Stimulated activated CD4-positive, alpha-beta T cell treated with anti-CD3 and anti-CD28 coated beads, Interleukin-12 subunit alpha, Interleukin-12 subunit beta, amount 100 ng/mL, for 24 hours (primary cell): ENCODE measurements at places on chromosomes 7 and 10.
A peak's percentile ranks its signal among the peaks of the same experiment; 100 is the strongest.

GRCh38 chr7:137771273-137771672 lies 75.5 kb downstream of the DGKI start:
- no peak for DNase-seq

- no peak for DNase-seq
Observed at GRCh38 chr7:111003883-111004282, 87.0 kb upstream of the LRRN3 start.

DNA sequence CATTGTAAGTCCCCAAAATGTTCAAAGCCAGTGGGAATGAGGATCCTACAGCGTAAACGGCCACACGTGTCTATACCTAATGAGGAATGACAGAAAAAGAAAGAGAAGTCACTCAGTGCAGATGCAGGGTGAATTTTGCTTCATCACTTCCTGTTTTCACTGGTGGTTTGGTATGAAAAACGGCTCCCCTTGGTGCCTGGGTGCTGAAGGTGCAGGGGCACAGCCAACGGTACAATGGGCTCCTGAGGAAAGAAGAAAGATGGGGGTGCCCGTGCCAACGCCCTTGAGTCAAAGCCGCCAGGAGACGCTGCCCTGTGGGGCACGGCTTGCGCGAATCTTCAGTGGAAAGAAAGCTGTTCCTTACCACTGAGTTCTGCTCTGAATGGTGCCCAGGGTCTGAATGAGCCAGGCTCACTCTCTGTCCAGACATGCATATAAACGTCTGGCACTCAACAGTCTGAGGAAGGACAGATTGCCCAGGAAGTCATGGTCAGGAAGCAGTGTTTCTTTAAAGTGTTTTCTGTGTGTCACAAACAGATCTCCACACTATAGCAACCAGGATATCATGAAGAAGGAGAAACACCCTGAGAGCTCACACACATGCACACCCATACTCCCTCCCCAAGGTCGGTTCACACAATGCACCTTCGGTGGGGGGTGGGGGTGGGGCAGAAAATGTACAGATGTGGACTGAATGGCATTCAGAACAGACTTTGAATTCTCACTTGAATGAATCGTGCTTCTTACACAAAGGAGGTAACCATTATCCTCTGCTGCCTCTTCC lies 105.8 kb downstream of the ELMO1 start:
- peak; percentile 53 for DNase-seq

GRCh38 chr7:44633254-44634186 lies 27.1 kb downstream of the OGDH start:
- no peak for DNase-seq

DNA sequence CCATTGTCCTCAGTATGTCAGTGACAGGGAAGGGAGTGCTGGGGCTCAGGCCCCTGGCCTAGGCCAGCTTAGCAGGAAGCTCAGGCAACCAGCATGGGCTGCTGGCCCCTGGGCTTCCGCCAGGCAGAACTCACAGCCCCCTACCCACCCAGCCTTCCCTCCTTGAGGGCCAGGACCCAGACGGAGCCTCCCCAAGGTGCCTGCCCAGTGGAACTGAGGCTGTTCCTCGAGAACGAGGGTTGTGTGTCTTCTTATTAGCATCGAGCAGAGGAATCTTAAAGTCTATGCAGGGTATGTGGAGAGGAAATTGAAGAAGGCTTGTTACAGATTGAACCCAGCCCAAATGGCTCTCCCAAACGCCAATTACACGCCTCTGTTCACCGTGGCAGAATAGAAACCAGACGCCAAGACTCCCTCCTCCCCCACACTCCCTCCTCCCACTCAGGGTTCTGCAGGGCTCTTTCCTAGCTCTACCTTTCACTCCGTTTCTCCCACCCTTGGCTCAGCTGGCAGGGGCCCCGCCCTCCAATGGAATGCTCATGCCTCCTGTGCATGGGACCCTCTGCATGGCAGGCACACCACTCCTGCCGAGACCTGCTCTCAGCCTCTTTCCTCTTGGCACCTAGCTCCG lies 134.4 kb downstream of the ZMIZ1 start:
- no peak for DNase-seq

GRCh38 chr10:122007415-122007814 lies 18.5 kb downstream of the TACC2 start:
- DNase-seq, result no peak

GRCh38 chr10:24419066-24419465 lies 210.1 kb downstream of the KIAA1217 start:
- DNase-seq, result no peak

DNA sequence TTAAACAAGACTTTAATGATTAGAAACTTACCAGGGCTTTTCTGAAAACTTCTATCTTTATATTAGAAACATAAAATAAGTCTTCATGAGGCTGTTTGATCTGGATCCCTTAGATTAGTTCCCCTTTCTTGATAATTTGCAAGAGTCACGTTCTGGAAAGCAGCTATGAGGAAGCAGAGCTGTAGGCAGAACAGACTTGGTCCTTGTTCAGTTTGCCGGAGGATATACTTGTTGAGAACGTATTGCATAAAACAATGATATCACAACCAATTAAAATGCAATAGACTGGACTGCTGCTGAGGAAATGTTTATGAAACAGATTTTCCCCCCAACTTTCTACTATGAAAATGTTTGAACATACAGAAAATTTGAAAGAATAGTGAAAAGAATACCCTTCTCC lies 2.8 kb downstream of the SAMD9L start:
- DNase-seq, result no peak

- no peak for DNase-seq
Observed at GRCh38 chr7:133275446-133276095, 22.7 kb downstream of the EXOC4 start.

- DNase-seq, result no peak
Observed at GRCh38 chr7:67619175-67619574, 622.5 kb downstream of the TYW1 start.

- DNase-seq, result no peak
Observed at GRCh38 chr7:40883826-40884225, 749.0 kb downstream of the SUGCT start.

DNA sequence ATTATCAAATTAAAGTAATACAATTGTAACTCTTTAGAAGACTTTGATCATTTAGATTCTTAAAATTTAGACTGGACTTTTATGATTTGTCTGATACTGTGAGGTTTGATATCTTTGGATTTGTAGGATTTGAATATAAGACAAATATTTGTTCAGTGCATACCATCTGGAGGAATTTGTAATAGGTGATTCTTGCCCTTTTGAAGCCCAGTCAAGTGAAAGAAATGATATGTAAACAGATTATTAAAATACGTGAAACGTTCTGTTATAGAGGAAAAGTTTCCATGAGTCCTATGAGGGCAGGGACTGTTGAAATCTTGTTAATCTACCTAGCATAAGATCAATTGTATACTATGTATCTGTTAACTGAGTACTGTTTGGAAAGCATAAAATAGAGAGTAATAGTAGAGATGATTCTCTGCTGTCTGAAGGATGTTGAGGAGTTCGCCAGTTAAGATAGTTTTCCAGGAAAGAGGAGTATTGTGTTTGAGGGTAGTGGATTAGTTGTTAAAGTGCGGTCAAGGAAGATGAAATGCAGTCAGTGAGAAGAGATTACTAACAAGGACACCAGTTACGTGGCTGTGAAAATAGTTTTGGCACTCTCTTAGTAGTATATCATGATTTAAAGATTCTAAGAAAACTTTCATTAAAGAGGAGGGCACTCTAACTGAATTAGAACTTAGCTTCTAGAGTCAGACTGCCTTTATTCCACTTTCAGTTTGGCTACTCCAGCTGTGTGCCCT lies 14.4 kb downstream of the PDCD4 start:
- DNase-seq, result no peak

GRCh38 chr10:35910234-35910633 lies 268.1 kb upstream of the FZD8 start:
- no peak for DNase-seq

DNA sequence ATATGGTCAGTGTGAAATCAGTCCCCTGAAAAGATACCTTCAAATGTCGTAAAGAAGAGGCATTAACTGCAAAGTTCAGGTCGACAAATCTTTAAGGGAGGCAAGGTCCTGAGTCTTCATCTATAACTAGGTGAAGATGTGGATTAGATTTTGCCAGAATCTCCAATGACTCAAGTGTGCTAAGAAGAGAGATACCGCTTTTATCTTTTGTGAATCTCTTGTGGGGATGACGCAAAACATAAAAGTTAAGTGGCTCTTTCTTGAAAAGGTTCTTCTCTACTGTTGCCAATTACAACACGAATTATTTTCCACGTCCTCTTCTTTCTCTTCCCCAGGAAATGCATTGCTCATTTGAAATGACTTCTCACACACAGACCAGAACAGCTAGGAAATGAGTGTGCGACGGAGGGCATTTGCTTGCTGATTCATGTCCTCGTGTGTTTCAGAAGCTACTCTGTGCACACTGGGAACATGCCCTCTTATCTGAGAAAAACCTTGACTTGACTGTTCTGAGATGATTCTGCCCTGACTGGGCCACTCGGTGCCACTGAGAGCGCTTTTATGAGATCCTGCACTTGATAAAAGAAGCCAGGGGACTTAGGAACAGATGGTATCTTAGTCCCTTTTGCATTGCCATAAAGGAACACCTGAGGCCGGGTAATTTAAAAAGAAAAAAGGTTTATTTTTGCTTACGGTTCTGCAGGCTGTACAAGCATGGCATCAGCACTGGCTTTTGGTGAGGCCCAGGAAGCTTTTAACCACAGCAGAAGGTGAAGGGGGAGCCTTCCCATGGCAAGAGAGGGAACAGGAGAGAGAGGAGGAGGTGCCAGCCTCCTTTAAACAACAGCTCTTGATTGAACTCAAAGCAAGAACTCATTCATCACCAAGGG lies 169.5 kb upstream of the PFKP start:
- no peak for DNase-seq

DNA sequence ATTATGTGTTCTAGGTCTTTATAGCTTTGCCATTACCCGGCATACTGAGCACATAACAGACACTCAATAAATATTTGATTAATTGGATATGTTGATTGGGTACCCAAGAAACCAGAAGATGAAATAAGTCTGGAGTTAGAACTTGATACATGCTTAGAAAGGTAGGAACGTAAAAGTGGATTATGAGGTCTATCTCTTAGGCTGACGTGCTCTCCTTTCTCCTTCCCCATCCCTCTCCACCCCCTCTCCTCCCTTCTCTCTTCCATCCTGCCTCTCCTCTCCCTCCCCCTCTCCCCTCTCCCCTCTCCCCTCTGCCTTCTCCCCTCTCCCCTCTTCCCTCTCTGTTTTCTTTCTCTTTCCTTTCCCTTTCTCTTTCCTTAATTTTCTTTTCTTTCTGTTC lies 34.0 kb downstream of the AUTS2 start:
- DNase-seq, result no peak

- DNase-seq, result no peak
Observed at GRCh38 chr7:127534636-127535035, 50.8 kb downstream of the GCC1 start.

DNA sequence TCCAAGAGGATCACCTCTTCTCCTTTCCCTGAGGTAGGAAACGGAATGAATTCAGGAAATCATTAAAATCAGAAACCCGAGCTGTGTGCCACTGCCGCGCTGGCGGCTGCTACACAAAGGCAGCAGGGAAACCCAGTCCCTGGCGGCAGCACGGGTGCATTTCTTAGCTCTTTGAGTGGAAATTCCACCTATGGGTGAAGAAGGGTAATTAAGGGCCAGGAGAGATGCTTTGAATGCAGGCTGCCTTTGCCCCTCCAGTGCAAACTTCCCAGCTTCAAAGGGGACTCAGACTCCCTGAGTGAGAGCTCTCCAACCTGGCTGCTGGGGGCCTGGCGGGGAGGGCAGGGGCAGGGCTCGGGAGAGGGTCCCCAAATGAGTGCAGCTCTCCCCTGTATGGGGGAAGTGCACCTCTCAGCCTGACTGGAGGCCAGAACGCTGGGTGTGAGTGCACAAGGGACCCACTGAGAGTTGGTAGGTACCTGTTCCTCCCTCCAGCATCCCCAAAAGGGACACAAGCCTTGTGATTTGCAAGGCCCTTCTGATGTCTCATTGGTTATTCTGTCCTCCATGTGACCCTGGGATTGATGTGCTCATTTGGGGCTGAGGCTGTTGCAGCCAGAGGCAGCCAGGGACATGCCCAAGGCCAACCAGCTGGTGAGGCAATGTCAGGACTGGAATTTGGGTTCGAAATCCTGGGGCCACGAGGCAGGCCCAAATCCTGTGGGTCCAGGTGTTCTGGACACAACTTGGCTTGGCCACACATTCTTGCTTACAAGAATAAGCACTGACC lies 16.3 kb upstream of the ZMIZ1 start:
- no peak for DNase-seq

- no peak for DNase-seq
Observed at GRCh38 chr10:44651834-44652233, 259.3 kb upstream of the TMEM72 start.

- DNase-seq, result no peak
Observed at GRCh38 chr10:12340371-12340770, 9.0 kb upstream of the CAMK1D start.

DNA sequence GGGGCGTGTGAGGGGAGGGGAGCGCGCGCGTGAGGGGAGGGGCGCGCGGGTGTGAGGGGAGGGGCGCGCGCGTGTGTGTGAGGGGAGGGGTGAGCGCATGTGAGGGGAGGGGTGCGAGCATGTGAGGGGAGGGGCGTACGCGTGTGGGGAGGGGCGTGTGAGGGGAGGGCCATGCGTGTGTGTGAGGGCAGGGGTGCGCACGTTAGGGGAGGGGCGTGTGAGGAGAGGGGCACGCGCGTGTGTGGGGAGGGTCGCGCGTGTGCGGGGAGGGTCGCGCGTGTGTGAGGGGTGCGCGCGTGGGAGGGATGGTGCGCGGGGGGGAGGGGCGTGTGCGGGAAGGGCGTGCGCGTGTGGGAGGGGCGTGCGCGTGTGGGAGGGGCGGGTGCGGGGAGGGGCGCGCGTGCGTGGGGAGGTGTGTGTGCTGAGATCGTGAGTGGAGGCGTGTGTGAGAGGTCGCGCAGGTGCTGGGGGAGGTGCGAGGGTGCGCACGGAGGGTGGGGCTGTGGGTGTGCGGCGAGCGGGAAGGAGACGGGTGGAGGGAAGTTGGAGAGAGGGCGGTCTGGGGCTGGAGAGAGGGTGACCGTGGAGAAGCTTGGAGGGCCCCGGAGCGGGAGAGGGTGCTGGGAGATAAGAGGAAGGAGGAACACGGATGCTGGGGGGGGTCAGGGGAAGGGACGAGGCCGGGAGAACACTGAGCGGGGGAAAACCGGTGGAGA lies 19.7 kb downstream of the MXI1 start:
- no peak for DNase-seq

GRCh38 chr10:106866244-106866845 lies 298.2 kb downstream of the SORCS1 start:
- DNase-seq, result no peak

DNA sequence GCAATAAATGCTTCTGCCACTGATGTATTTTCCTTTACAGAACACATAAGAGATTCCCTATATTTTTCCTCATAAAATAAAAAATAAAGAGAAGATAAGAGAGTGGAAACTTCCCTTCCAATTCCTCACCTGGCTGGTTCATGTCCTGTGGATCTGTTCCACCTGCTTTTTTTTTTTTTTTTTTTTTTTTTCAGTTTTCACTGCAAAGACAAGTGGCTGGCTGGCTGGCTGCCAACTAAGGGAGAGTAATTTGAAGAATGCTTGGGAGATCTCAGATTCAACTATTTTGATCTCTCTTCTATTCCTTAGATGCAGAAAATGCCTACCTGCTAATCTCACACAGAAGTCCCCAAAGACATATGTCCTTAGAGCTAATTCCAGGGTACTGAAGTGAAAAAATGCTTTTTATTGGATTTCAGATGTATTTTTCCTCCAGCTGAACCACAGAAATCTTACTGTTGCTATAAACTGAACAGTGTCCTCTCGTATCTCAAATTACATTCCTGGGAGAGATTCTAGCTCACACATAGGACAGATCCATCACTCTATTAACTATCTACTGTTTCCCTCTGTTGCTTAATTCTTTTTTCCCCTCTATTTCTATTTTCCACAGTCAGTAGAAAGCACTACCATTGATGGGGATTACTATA lies 120.8 kb downstream of the NRCAM start:
- no peak for DNase-seq

GRCh38 chr10:48467669-48468068 lies 137.2 kb downstream of the ARHGAP22 start:
- DNase-seq, result no peak
